Activated T-helper 17 cell treated with anti-CD3 and anti-CD28 coated beads, Interleukin-2, amount 50 U/mL, for 72 hours (primary cell): ENCODE measurements at places on chromosomes 2 and 18.
A peak's percentile ranks its signal among the peaks of the same experiment; 100 is the strongest.

DNA sequence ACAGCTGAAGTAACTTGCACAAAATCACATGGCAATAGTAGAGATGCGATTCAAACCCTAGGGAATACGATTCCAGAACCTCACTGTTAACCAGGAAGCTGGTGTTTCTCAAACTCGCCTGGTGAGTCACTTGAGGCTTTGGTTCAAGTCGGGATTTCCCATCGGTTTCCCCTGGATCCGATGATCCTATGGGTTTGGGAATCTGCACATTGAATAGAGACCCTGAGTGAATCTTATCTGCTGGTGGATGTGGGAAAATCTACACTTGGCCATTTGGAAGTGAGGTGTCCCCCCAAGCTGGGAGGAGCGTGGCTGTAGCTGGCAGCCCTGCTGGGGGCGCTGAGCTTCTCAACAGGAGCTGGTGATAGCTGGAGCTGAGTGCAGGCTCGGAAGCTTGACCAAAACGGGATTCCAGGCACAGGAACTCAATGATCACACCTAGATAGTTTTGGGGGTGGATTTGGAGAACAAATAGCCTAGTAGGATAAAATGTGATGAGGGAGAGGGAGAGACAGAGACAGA lies 135.4 kb downstream of the PRKCE start:
- no peak overlapping the region for H3K4me3 ChIP-seq
- H3K36me3 ChIP-seq: no peaks in the 10 kb centered on the region

DNA sequence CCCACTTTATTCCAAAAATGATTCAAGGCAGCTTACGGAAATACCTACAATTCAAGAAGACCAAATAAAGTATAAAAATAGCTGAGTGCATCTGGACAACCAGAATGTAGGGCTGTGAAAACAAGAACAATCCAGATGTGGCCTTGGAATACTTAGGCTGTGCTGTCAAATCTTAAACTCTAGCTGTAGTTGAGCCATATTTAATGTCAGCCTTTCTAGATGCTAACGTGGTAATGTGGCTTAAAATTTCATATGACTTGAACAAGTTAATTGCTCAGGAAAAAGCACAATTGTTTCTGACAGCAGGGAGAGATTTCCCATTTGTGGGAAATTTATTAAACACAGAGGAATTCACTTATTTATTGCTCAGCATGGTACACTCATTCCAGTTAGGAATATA lies 14.6 kb upstream of the NAPG start:
- ATAC-seq: no peak
- H3K4me3 ChIP-seq: no peak overlapping the region
- no peaks in the 10 kb centered on the region for H3K36me3 ChIP-seq
- H3K27ac ChIP-seq: no peak overlapping the region
- no peaks in the 10 kb centered on the region for H3K4me1 ChIP-seq
- peaks cover 32% of the 10 kb centered on the region for H3K27me3 ChIP-seq

DNA sequence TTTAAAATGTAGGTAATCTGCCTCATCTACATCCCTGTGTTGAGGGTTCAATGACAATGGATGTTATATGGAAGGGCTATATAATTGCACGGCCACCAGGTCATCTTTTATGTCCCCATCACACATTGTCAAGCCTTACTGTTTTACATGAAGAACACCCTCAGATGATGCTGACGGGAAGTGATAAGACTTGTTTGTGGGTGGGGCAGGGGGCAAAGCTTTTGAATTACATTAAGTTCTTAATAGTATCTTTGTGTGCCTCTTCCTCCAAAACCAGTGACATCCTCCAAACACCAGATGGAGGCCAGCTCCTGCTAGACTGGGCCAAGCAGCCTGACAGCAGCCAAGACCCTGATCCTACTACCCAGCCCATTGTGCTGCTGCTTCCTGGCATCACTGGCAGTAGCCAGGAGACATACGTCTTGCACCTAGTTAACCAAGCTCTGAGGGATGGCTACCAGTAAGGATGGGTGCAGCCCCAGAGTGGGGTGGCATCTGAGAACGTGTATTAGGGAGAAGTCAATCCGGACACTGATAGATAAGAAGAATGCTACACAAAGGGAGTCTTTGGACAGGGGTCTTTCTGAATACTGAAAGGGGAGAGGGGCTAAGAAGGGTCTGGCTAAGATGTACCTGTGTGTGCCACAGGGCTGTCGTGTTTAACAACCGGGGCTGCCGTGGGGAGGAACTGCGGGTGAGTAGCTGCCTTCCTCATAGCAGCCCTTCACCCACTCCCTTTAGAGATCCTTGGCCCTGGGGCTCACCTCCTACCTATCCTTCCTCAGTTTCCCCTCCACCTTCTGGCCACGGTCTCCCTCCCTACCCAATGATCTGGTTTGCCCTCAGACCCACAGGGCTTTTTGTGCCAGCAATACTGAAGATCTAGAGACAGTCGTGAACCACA lies 5.3 kb downstream of the ABHD1 start:
- peaks cover 47% of the 10 kb centered on the region for H3K36me3 ChIP-seq
- no peaks in the 10 kb centered on the region for H3K27me3 ChIP-seq
- peaks cover 10% of the 10 kb centered on the region for H3K4me1 ChIP-seq
- H3K4me3 ChIP-seq: no peak overlapping the region

DNA sequence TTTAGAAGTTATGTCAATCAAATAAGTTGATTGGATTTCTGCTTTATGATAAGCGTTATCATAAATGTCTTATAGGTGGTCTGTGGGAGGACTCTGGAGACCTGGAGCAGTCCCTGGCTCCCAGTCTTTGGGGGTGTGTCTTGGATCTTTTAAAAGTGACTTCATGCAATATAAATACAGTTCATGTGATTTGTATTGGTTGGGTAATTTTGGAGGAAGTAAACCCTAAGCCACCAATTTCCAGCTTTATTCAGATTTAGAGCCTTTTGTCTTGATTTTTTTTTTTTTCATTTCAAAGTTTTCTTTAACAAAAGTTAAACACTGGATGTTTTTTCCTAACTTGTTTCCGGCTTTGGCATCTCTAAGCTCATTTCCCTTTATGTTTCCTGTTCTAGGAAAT lies 68.8 kb downstream of the MAP4K4 start:
- peak overlapping the region; percentile 48 for H3K4me3 ChIP-seq
- H3K36me3 ChIP-seq: no peaks in the 10 kb centered on the region
- no peak for ATAC-seq
- peaks cover 45% of the 10 kb centered on the region for H3K4me1 ChIP-seq

GRCh38 chr2:39608263-39608575 lies 57.5 kb upstream of the TMEM178A start:
- no peak for ATAC-seq
- no peaks in the 10 kb centered on the region for H3K4me1 ChIP-seq
- no peak overlapping the region for H3K27ac ChIP-seq
- no peaks in the 10 kb centered on the region for H3K36me3 ChIP-seq
- peaks cover 14% of the 10 kb centered on the region for H3K27me3 ChIP-seq

- H3K4me3 ChIP-seq: no peak overlapping the region
- H3K4me1 ChIP-seq: no peaks in the 10 kb centered on the region
Observed at GRCh38 chr2:132547090-132547687, 122.8 kb downstream of the LYPD1 start.

- peaks cover 7% of the 10 kb centered on the region for H3K27me3 ChIP-seq
- H3K4me1 ChIP-seq: no peaks in the 10 kb centered on the region
- no peak overlapping the region for H3K4me3 ChIP-seq
- H3K27ac ChIP-seq: no peak overlapping the region
- H3K36me3 ChIP-seq: no peaks in the 10 kb centered on the region
Observed at GRCh38 chr18:59005262-59005661, 134.4 kb upstream of the SEC11C start.

DNA sequence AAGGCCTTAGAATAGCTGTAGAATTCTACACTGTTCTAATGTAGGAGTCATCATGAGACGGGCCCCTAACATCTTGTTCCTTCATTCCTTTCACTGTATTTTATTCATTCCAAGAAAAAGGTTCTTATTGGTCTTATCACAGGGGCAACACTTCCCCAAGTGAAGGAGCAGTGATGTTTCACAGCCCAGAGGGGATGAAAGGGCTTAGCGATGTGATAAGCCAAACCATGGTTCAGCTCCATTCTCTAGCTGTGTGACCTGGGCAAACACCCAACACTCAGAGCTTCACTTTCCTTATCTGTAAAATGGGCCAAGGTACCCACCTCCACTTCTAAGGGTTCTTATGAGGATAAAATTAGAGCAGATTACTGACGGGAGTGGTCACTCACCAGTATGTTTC lies 25.4 kb upstream of the HS6ST1 start:
- H3K36me3 ChIP-seq: no peaks in the 10 kb centered on the region
- no peaks in the 10 kb centered on the region for H3K4me1 ChIP-seq
- no peaks in the 10 kb centered on the region for H3K27me3 ChIP-seq
- H3K27ac ChIP-seq: no peak overlapping the region
- H3K4me3 ChIP-seq: no peak overlapping the region

DNA sequence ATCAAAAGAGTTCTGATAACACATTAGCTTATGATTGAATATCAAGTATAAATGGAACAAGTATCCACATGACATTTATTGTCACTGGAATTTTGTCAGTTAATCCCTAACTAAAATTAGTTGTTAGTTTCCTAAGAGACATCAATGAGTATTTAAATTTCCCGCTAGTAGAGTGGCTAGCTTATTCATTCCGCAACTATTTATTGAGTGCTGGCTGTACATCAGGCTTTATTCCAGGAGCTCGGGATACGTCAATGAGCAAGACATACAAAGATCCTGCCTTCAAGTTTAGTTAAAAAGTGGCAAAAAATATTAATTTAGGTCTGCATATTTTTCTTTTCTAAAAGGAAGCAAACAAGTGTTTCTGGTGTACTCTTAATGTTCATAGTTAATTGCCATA lies 59.3 kb downstream of the PRKRA start:
- H3K4me3 ChIP-seq: no peak overlapping the region
- peaks cover 3% of the 10 kb centered on the region for H3K27me3 ChIP-seq
- no peaks in the 10 kb centered on the region for H3K36me3 ChIP-seq
- no peak overlapping the region for H3K27ac ChIP-seq
- no peaks in the 10 kb centered on the region for H3K4me1 ChIP-seq

- ATAC-seq: peak; percentile 91
- no peaks in the 10 kb centered on the region for H3K36me3 ChIP-seq
- H3K27me3 ChIP-seq: no peaks in the 10 kb centered on the region
- no peak overlapping the region for H3K27ac ChIP-seq
- no peaks in the 10 kb centered on the region for H3K4me1 ChIP-seq
Observed at GRCh38 chr2:231648579-231649174, 56.0 kb downstream of the TEX44 start.
